Endothelial cell (in vitro differentiated cells): ENCODE measurements at places on chromosomes 11 and 22.
A peak's percentile ranks its signal among the peaks of the same experiment; 100 is the strongest.

- no peak for DNase-seq
Observed at GRCh38 chr11:102798012-102798746, at the start of gene MMP1. MMP1 (minus strand) TSS chr11:102798160; CDS start chr11:102798092, 68 bp downstream.

- no peak for DNase-seq
Observed at GRCh38 chr11:47187723-47188122, 1.5 kb upstream of the PACSIN3 start.

- DNase-seq: no peak
Observed at GRCh38 chr22:36022697-36023096, 5.9 kb downstream of the RBFOX2 start.

DNA sequence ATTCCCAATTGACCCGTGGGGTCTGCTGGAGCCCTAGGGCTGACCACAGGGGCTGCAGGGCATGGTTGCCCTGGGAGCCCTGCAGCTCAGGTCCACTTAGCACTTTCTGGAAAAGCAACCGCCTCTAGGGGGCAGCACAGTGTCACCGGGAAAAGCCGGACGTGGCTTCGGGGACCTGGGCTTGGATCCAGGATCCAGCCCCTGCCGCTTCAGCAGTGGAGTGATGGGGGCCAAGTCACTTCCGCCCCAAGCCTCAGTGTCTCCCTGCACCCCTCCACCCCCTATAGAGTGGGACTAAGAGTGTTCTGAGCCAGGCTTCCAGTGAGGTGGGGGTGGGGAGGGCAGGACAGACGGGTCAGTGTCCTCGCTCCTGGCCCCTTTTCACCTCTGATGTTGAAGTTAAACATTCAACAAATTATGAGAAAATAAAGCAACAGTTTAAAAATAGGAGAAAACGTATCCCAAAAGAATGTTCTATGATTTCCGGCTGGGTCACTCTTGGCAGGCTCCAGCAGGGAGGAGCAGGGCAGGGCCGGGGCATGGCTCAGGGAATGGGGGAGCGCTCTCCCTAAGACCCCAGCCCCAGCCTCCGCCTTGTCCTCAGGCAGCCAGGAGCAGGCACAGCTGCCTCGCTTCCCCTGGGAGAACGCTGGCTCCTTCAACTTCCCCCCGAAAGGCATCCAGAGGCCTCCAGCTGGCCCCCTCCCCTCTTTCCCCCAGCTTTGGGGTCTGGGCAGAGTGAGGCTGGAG, 96.5 kb upstream of the FGF3 start:
- peak; percentile 92 for DNase-seq

DNA sequence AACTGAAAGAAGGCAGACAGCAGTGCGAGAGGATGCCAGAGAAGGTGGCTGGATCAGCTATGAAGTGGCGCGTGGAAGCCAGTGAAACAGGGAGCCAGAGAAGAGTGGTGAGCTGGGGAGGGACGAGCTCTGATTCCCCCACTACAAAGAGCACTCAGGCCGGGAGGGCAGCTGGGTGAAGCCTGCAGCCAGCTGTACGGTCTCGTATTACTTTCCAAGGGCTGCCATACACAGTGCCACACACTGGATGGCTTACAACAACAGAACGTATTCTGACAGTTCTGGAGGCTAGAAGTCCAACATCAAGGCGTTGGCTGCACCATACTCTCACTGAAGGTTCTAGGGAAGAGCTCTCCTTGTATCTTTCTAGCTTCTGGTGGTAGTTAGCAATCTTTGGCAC, 47.1 kb upstream of the WNT11 start:
- no peak for DNase-seq

DNA sequence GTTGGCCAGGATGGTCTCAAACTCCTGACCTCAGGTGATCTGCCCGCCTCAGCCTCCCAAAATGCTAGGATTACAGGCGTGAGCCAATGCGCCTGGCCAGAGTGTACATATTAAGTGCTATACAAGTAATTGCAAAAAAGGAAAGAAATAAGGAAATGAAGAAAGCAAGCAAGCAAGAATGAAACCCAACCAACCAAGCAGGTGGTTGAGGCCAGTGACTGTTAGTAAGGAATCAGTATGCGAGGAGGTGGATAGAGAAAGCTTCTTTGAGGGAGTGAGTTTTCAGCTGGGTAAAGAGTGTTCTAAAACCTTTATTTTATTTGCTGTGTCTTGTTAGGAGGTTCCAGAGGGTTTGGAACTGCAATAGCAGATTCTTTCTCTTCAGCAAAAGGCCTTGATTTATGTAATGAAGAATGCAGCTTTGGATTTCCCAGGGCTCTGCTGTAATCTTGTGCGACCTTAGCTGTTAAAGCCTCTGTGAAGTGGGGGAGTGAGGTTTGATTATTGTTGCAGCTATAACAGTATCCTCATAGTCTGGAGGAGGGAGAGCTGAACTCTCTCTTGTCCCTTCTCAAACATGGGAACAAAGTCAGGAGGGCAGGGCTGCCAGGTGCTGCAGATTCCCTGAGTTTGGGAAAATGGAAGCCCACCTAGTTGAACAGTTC, 5.7 kb downstream of the AMPD3 start:
- DNase-seq: no peak

DNA sequence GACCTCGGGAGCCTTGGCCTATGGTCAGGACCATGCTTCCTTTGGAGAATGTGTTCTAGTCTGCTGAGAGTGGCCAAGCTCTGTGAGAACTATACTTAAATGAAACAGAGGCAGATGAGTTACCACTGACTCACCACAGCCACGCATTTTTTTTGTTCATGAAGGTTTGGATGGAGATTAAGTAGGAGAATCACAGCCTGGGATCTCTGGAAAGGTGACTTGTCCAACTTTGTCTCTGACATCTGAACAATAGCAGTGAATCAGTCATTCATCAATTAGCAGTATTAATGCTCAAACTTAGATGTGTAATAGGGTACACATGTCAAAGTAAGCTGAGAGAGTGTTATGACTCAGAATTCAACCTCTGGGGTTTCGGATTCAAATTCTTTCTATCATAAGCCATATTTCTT, 100.7 kb upstream of the ANO3 start:
- no peak for DNase-seq

DNA sequence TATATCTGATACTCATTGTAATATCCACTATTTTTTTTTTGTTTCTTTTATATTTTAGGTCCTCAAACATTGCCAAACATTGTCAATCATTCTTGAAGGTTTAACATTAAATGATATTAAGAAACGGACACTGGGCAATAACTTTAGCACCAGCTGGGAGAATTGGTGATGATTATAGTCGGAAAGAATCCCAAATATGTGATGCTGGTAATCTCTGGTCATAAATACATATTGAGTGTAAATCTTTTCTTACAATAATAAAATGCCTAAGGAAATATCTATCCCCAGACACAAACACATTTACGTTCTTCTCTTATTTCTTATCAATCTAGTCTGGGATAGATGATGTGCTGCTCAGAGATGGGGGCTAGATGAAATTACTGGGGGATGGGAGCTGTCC, 25.2 kb downstream of the OR51E2 start:
- no peak for DNase-seq

DNA sequence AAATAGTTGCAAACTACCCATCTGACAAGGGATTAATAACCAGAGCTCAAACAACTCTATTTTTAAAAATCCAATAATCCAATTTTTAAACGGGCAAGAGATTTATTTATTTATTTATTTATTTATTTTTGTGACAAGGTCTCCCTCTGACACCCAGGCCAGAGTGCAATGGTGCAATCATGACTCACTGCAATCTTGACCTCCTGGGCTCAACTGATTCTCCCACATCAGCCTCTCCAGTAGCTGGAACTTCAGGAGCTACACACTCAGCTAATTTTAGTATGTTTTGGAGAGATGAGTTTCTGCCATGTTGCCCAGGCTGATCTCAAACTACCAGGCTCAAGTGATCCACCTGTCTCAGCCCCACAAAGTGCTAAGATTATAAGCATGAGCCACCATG, 267.2 kb upstream of the BLID start:
- no peak for DNase-seq

GRCh38 chr22:39429916-39430575, 26.8 kb upstream of the MGAT3 start:
- no peak for DNase-seq

DNA sequence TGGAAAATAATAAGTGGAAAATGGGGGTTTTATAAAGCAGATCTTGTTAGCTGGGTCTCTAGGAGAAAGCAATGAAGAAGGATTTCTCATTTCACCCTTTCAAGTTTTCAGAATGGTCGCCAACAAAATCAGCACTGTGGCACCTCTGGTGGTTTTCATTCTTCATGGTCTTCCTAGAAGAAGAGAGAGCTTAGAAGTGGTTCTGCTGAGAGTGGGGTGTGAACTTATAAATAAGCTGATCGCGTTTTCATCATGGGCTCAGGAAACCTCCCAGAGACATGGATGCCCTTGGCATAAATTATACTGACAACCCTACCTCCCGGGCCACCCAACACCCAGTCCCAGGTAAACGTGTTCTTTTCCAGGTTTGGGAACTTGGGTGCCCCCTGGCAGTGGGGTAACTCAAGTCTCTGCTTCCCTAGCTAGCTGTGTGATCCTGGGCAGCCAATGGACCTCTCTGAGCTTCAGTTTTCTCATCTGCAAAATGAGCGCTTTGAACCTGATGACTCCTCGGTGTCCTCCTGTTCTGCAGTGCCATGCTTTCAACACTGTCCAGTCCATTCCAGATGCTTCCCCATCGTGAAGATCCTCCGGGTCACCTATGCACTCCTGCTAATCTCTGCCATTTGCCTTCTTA, 72.6 kb upstream of the GRAMD1B start:
- no peak for DNase-seq

- DNase-seq: no peak
Observed at GRCh38 chr11:103699656-103700055, 336.8 kb upstream of the DDI1 start.

- DNase-seq: no peak
Observed at GRCh38 chr11:28209906-28210305, 101.7 kb downstream of the METTL15 start.

GRCh38 chr11:131392528-131393255, 22.3 kb downstream of the NTM start:
- peak; percentile 24 for DNase-seq

GRCh38 chr22:19984851-19985811, 31.5 kb downstream of the ARVCF start:
- DNase-seq: no peak

- DNase-seq: no peak
Observed at GRCh38 chr22:40975366-40975765, 24.2 kb downstream of the RBX1 start.

GRCh38 chr11:117605331-117605730, 191.7 kb downstream of the DSCAML1 start:
- no peak for DNase-seq

DNA sequence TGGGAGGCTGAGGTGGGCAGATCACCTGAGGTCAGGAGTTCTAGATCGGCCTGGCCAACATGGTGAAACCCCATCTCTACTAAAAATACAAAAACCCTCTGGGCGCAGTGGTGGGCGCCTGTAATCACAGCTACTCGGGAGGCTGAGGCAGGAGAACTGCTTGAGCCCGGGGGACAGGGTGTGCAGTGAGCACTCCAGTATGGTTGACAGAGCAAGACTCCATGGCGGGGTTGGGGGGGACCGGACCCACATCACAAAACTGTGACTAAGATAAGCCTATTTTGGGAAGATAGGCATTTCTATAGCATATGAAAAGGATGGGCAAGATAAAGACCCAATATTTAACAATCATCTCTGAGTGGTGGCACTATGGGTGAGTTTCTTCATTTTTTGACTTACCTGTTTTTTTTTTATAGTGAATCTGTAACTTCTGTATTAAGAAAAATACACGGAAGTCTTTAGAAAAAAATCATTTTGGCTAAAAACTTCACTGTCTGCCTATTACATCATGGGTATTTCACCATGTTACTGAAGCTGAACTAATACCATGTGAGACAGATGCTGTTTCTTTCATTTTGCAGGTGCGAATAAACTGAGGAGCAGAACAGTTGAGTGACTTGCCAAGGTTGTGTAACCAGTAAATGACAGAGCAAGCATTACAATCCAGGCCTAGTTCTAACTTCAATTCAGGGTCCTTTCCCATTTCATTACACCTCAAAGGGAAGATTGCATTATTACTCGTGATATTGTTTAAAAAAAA, 2.5 kb downstream of the CELF1 start:
- no peak for DNase-seq
